ENCODE measurements at places on chromosomes 6 and 20. TPM values are rescaled to one million over a fixed set of nuclear protein-coding genes. Genes with fewer than 3 reads are reported as not detected.

The GPLD1 gene
- 5.3 TPM for total RNA-seq

The RBPJL gene
- total RNA-seq: 0.73 TPM

The ZSWIM3 gene
- 6.8 TPM for total RNA-seq

The CCM2L gene
- 5.5 TPM for total RNA-seq

The C20orf204 gene
- total RNA-seq: 0.61 TPM

The ARFGEF3 gene
- 23.2 TPM for total RNA-seq

The SPEF1 gene
- total RNA-seq: 0.71 TPM

The APOM gene
- total RNA-seq: 3.4 TPM

The PDYN gene
- total RNA-seq: 0.63 TPM

The LGSN gene
- total RNA-seq: 0.19 TPM

The AIF1 gene
- 9.8 TPM for total RNA-seq

The MUCL3 gene
- 0.37 TPM for total RNA-seq

The HEY2 gene
- 17.7 TPM for total RNA-seq

The MOCS3 gene
- total RNA-seq: 6.3 TPM

The RWDD2A gene
- 3.3 TPM for total RNA-seq

The BTN1A1 gene
- 0.28 TPM for total RNA-seq

The TFAP2D gene
- total RNA-seq: not detected

The SIRPB1 gene
- 0.54 TPM for total RNA-seq
